Kidney (tissue), 22 donors: ENCODE measurements at places on chromosomes 5 and 9.

- DNase-seq = no peak
Measured at GRCh38 chr9:105541838-105542237, 16.1 kb upstream of the FKTN start.

DNA sequence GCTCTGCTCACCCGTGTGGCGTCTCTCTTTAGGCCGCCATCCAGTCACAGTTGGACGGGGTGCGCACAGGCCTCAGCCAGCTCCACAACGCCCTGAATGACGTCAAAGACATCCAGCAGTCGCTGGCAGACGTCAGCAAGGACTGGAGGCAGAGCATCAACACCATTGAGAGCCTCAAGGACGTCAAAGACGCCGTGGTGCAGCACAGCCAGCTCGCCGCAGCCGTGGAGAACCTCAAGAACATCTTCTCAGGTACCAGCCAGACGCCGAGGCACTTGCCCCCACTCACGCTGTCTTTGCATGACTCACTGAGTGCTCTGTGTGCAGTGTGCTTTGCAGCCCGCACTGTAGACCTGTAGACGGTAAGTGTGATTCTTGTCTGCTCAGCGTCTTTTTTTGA lies 4.5 kb downstream of the EXOC3 start:
- no peak for DNase-seq

- DNase-seq = no peak
Measured at GRCh38 chr9:38000735-38001134, 68.3 kb downstream of the SHB start.

DNA sequence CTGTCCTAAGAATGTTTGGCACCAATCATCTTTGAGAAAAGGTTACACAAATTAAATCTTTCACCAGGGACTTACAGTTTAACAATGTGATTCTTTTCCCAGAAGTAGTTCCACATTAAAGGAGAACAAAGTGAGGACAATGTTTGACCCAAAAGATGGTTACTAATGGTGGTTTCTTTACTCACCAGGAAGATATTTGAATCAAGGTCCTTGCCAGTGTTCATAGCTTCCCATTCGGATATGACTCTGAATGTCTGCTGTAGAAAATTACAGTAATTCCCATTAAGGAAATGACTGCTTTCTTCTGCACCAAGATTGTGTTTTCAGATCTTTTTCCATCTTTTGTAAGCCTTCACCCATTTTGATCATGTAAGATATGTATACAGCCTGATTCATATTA lies 114.6 kb upstream of the ADAMTSL1 start:
- no peak for DNase-seq

GRCh38 chr9:123251741-123252140 lies 16.6 kb downstream of the STRBP start:
- DNase-seq = no peak

DNA sequence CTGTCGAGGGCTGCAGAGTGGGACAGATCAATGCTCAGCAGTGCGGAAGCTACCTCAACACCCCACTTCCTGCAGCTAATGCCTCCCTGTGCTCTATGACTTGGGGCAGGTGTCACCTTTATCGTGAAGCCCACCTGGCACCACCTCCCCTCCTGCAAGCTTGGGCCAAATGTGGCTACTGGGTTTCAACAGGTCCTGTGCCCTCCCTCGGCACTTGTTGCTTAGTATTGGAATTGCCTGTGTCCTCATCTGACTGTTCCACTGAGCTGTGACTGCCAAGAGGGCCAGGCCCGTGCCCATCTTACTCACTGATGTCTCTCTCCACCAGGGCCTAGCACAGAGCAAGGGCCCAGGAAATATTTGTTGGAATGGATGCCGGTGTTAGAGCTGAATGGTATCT lies 9.4 kb downstream of the SLC27A4 start:
- DNase-seq = no peak

DNA sequence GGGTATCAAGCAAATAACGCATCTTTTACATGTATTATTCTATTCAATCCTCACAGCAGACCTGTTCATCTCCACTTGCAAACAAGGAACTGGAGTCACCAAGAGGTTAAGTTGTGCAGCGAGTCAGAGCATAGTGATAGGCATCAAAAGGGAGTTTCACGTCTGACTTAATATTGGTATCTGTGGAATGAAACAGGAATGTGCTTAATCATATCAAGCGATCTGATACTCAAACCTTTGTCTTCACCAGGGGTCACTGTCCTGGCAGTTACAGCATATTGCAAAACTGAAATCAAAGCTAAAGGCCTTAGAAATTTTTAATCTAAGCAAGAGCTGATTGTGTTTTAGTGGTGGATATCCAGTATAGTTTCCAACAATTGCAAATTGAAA lies 271.6 kb downstream of the PLK2 start:
- no peak for DNase-seq

GRCh38 chr5:138963763-138964371 lies 88.7 kb upstream of the LRRTM2 start:
- DNase-seq = peak; percentile 74

- no peak for DNase-seq
Measured at GRCh38 chr5:132459031-132459982, 31.3 kb downstream of the IRF1 start.

DNA sequence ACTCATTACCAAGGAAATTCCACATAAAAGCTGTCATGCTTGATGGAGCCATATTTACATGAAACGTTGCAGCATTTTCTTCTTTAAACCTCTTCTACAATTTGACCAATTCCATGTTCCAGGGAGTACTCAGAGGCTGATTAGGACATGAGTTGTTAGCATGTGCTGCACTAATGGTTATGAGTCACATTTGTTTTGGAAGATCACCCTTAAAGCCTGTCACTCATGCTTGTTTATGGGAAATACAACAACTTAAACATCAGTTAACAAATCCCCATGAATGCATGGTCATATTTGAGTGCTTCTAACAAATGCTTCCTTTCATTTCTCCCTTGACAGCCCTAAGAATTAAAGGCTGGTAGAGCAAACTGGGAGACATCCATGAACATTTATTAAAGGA lies 156.1 kb downstream of the GHR start:
- no peak for DNase-seq

- DNase-seq = peak; percentile 62
Measured at GRCh38 chr9:95495961-95496360, 20.8 kb downstream of the PTCH1 start.

- no peak for DNase-seq
Measured at GRCh38 chr9:106058460-106058859, 364.1 kb downstream of the TMEM38B start.

- no peak for DNase-seq
Measured at GRCh38 chr9:116468369-116468768, 218.7 kb upstream of the TRIM32 start.
